SJSA1 (cell line): ENCODE measurements at places on chromosomes 1 and 21.

- DNase-seq, result no peak
- 0 out of 2 replicates have a peak, but pooled peaks cover 2% of the 10 kb centered on the region for H3K27me3 ChIP-seq
- no peak overlapping the region for H3K4me3 ChIP-seq
- H3K36me3 ChIP-seq, result peaks cover 3% of the 10 kb centered on the region; the same call in 1 of the 2 replicates
- H3K27ac ChIP-seq, result no peak overlapping the region
- peaks cover 23% of the 10 kb centered on the region for H3K4me1 ChIP-seq
These were observed 3.7 kb downstream of the SLC45A3 start for GRCh38 chr1:205676597-205676996.

DNA sequence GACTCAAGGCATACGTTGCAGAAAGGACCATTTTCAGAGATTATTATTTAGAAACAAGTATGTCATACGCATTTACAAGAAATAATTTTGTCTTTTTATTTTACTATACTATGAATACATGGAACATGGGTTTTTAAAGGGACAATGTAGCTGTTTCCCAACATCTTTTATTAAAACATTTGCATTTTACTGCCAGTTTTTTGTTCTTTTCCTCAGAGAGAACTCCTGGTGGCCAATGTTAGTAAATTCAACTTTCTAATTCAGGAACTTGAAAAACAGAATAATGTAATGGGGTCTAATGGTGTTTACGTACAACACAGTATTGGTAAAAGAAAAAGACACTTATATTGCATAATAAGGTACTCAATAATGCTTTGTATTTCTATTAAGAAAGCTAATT lies 14.9 kb downstream of the PRDM2 start:
- no peaks in the 10 kb centered on the region for H3K27me3 ChIP-seq
- no peak for DNase-seq
- H3K4me1 ChIP-seq, result peaks cover 8% of the 10 kb centered on the region; the same call in 1 of the 2 replicates

DNA sequence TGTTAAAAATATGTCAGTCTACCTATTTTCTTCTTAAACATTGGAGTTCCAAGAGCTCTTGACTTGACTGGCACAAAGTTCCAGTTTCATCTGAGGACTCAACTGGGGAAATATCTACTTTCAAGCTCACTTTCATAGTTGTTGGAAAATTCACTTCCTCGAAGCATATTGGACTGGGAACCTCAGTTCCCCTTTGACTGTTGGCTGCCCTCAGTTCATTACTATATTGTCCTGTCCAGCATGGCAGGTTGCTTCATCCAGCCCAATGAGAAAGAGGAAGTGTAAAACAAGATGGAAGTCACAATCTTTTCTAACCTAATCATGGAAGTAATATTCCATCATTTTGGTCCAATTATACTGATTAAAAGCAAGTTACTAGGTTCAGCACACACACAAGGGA lies 54.3 kb downstream of the ZNF697 start:
- no peak overlapping the region for H3K27ac ChIP-seq
- H3K27me3 ChIP-seq, result no peaks in the 10 kb centered on the region
- H3K4me3 ChIP-seq, result no peak overlapping the region
- H3K4me1 ChIP-seq, result no peaks in the 10 kb centered on the region
- no peaks in the 10 kb centered on the region for H3K36me3 ChIP-seq

GRCh38 chr1:210558302-210558701 lies 229.6 kb downstream of the HHAT start:
- DNase-seq, result no peak
- H3K27ac ChIP-seq, result no peak overlapping the region
- H3K4me3 ChIP-seq, result no peak overlapping the region
- no peaks in the 10 kb centered on the region for H3K4me1 ChIP-seq
- no peaks in the 10 kb centered on the region for H3K36me3 ChIP-seq

DNA sequence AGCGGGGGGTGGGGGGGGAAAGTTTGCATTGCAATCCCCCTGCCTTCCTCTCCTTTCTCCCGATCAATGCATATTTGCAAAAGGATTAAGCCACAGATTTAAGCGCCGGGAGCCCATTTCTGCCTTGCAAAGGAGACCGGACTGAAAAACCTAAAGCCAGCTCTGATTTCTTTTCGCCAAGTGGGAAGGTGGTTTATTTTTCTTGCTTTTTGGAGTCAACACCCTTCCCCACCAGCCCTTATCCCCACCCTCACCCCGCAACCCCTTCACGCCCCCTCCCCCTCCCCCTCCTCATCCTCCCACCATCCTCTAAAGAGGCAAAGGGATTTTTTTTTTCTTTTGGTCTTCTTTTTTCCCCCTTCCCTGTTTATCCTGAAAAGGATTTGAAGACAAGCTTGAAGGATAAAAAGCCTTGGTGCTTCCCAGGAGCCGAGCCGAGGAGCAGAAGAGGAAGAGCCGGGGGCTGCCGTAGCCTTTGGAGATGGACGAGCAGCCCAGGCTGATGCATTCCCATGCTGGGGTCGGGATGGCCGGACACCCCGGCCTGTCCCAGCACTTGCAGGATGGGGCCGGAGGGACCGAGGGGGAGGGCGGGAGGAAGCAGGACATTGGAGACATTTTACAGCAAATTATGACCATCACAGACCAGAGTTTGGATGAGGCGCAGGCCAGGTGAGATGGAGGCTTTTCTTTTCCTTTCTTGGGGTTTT lies 513 bp downstream of the PBX1 start:
- H3K27me3 ChIP-seq, result no peaks in the 10 kb centered on the region
- no peaks in the 10 kb centered on the region; the same call in 1 of the 2 replicates for H3K4me1 ChIP-seq
- no peak overlapping the region; the same call in 1 of the 2 replicates for H3K27ac ChIP-seq
- peak overlapping the region; percentile 44 for H3K4me3 ChIP-seq

DNA sequence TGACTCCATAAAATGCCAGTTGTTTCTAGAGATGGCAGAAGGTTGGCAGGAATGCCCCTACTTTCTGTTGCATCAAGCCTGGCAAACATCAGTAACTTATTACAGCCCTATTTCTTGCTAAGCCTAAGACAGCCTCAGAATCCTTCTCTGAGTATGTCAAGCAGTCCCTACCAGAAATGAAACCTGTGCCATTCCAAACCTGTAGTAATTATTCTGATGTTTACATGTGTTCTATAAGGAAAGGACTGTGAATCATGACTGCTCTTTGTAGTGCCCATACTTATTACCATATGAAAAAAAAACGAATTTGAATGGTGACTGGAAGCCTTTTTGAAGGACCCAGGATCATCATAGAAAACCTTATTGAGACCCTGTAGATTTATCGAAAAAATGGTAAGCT lies 5.4 kb downstream of the CDCA8 start:
- H3K4me3 ChIP-seq, result no peak overlapping the region
- peaks cover 9% of the 10 kb centered on the region; the same call in 1 of the 2 replicates for H3K4me1 ChIP-seq
- peaks cover 95% of the 10 kb centered on the region for H3K36me3 ChIP-seq
- H3K27ac ChIP-seq, result no peak overlapping the region
- no peaks in the 10 kb centered on the region for H3K27me3 ChIP-seq

DNA sequence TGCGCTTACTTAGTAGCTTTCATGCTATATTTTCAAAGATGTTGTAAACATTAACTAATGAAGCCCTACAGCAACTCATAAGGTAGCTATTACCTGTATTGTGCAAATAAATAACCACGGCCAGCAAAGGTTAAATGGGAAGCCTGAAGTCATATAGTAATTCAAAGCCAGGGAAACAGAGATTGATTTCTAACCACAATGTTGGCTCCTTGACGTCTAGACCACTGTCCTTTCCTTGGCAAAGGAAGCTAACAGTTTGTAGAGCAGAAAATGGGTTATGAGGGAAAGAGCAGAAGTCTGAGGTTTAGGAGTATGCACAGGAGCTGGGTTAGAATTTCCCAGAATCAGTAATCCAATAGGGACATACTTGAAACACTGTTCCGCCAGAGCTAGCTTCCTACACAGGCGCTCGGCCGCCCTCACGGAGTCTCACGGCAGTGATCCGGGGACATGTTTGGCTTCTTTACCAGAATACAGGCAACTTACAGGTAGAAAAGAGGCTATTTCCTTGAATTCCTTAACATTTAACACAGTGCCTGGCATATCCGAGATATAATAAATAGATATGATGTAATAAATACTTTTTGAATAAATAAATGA lies 298.8 kb upstream of the LYPLAL1 start:
- peaks cover 29% of the 10 kb centered on the region for H3K4me1 ChIP-seq
- peak overlapping the region; percentile 85 for H3K27ac ChIP-seq
- no peaks in the 10 kb centered on the region for H3K27me3 ChIP-seq
- H3K4me3 ChIP-seq, result no peak overlapping the region

- no peaks in the 10 kb centered on the region for H3K27me3 ChIP-seq
- no peak for DNase-seq
- peak overlapping the region; percentile 87 for H3K27ac ChIP-seq
- peaks cover 9% of the 10 kb centered on the region for H3K4me1 ChIP-seq
These were observed 38.2 kb upstream of the ZNF124 start for GRCh38 chr1:247210062-247210375.

DNA sequence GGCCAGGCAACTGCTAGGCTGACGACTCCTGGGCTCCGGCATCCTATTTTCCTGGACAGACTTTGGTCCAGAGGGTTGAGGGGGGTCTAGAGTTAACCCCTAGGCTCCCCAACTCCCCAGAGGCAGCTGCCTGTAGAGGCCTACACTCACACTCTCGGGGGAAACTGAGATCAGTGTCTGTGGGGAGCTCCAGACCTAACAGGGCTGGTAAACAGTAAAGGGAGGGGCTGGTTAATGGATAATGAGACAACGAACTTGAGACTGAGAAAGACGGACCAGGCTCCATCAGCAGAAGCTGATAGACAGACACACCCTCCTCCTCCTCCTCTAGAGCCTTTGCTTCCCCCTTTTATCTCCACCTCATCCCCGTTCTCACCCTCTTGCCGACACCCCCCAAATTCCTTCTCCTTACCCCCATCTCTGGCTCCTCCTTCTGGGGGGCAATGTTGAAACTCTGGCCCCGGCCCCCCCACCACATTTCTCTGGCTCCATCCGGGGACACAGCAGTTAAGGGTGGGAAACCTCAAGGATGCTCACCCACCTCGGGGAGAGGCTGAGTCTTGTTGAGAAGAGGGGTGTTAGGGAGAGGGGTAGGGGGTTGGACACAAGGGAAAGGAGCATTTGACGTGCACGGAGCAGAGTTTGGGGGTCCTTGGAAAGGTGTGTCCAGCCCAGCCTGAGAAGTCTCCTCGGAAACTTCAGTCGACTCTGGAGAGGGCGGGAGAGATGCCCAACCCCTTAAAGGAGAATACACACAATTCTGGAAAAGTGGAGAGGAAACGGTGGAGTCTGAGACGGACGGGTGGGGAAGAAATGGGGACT lies at the start of gene MTMR11:
TSS of gene MTMR11 (minus strand) at position 710 of the 822 bp plus-strand sequence. CDS start at position 478, 232 bp downstream.
- H3K27me3 ChIP-seq, result no peaks in the 10 kb centered on the region
- peaks cover 44% of the 10 kb centered on the region for H3K4me1 ChIP-seq

- H3K4me3 ChIP-seq, result no peak overlapping the region
- 0 out of 2 replicates have a peak, but pooled peaks cover 3% of the 10 kb centered on the region for H3K4me1 ChIP-seq
- no peaks in the 10 kb centered on the region for H3K36me3 ChIP-seq
These were observed 89.5 kb upstream of the CD53 start for GRCh38 chr1:110783292-110783918.

- no peak overlapping the region for H3K4me3 ChIP-seq
- no peaks in the 10 kb centered on the region for H3K4me1 ChIP-seq
- no peaks in the 10 kb centered on the region for H3K36me3 ChIP-seq
- H3K27ac ChIP-seq, result no peak overlapping the region
- H3K27me3 ChIP-seq, result no peaks in the 10 kb centered on the region
These were observed 322.4 kb upstream of the DEPDC1 start for GRCh38 chr1:68819190-68819829.

DNA sequence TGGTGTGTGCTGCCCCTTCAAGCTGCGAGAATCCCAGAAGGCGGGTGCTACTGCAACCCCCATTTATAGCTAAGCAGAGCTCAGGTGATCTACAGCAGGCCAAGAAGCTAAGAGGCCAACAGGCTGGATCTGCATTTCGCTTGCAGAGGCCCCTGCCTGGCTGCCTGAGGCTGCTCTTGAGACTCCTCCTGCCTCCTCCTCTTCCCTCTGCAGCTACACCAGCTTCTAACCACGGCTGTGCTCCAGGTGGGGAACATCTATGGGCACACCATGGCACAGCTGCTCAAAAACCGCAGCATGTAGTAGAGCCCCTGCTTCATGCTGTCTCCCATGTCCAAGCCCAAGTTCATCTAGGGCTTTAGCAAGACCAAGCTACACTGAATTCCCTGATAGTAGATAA lies 72.9 kb upstream of the ZNF678 start:
- no peak overlapping the region for H3K27ac ChIP-seq
- H3K36me3 ChIP-seq, result no peaks in the 10 kb centered on the region
- DNase-seq, result no peak
- no peak overlapping the region for H3K4me3 ChIP-seq
- H3K27me3 ChIP-seq, result no peaks in the 10 kb centered on the region
